Esophagus squamous epithelium (tissue), 5 donors: ENCODE measurements at places on chromosomes 1 and 21.

- no peak for DNase-seq
Observed at GRCh38 chr1:64435000-64435399, 34.9 kb upstream of the CACHD1 start.

- no peak for DNase-seq
Observed at GRCh38 chr1:22737374-22738068, 26.9 kb downstream of the EPHB2 start.

GRCh38 chr1:246843876-246844275 lies 87.9 kb downstream of the AHCTF1 start:
- no peak for DNase-seq

DNA sequence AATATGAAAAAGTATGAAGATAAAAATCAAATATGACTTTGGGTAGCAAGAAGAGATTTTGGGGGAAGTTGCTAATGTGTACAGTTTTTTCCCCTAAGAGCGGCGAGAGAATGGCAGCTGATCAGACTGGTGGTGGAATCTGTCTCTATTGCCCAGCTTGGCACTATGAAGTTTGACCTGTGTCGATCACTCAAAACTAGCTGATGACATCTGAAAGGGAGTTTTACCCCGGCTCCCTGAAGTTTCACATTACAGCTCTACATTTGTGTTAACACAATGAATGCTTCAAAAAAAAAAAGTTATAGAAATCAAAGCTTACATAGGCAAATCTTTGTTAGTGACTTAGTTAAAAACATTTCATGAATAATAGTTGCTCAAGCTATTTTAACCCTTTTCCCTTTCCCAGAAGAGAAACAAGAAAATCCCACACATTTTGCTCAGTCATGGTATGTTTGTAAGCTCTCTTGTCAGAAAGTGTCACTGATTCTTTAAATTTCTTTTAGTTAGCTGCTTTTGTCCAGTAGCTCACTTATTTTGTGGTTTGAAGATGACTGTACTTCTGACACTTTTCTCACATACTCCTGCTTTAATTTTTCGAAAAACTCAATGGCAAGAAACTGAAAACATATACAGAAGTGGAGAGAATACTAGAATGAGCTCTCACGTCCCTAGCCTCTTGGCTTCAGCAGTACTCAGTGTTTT lies 41.3 kb downstream of the DYRK1A start:
- no peak for DNase-seq

DNA sequence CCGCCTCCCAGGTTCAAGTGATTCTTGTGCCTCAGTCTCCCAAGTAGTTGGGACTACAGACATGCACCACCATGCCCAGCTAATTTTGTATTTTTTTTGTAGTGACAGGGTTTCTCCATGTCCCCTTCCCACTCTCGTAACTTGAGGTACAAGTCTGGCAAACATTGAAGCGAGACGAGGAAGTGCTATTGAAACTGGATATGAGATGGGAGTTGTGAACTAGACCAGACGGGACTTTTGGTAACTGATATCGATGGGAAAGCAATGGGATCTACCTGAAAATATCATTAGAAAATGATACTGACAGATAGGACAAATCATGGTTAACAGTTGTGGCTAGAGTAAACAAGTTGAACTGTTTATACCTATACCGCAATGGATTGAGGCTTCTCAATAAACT lies 95.2 kb upstream of the TRABD2B start:
- no peak for DNase-seq

GRCh38 chr21:14520535-14520934 lies 25.6 kb downstream of the SAMSN1 start:
- no peak for DNase-seq

DNA sequence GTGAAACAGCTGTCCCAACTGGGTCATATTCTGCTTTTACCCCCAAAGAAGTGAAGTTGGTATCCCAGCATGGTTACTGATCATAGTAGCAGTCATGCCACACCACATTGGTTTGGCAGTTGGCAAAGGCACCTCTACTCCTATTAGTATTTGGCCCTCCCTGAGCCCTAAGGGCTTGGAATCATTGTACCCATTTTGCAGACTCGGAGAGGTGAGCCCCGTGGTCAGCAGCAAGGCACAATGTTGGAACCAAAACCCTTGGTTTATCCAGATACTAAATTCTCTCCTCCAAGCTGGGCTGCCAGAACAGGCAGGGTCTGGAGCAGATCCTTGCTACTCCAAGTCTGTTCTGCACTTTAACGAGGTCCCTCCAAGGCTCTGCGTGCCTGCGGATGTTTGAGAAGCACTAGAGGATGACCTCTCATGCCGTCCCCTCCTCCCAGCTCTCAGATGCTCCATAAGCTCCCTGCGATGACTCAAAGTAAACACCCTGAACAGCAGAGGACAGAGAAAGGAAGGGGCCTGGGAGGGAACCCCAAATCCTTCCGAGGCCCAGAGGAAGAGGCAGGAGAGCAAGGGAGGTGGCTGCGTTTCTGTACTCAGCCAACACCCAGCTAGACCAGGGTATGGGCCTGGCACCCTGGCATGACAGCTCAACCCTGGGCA lies 89.3 kb downstream of the PAX7 start:
- DNase-seq = no peak

GRCh38 chr1:39788426-39788757 lies 273 bp downstream of the BMP8B start:
- no peak for DNase-seq

GRCh38 chr1:202016811-202017748 lies 6.7 kb downstream of the ELF3 start:
- no peak for DNase-seq

DNA sequence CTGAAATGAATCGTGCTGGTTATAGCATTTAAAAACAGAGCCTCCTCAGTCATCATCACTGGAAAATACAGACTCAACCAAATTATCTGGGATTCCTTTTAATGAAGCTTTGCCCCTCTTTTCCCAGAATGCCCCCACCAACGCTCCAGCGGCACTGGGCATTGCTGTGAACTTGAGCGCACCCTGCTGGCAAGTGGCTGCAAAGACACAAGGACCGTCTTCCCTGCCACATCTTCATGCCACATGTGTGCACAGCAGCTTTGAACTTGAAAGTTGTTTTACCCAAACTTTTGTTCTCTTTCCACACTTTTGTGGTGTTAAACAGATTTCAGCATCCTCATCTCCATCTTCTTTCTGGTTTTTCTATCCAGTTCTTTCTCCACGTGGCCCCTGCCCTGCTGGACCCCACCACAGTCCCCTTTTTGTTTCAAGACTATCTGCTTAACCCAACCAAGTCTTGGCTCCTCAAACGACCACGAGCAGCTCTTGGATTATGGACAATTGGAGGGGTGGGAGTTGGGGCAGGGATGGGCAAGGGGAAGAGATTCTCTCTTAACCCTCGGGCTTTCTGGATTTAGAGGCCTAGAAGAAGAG lies 12.8 kb upstream of the LMX1A start:
- no peak for DNase-seq

DNA sequence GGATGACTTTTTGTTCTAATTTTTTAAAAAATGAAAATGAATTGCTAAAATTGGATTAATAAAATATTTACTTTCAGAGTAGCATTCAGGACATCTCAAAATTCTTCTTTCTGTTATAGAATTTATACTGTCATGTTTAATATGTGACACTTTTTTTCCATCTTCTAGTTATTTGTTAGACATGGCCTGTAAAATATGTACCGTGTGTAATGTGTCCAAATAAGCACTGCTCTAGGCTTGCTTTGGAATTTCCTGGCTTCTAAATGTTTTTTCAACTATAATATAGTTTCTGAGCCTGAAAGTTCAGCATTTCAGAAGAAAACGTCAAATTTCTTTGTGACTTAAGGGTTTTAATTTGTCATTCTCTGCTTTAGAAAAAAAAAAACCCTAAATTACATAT lies 243.6 kb downstream of the DNM3 start:
- no peak for DNase-seq

GRCh38 chr1:184828369-184828717 lies 73.7 kb upstream of the EDEM3 start:
- no peak for DNase-seq

- DNase-seq = no peak
Observed at GRCh38 chr1:213714645-213715044, 273.1 kb upstream of the PROX1 start.

DNA sequence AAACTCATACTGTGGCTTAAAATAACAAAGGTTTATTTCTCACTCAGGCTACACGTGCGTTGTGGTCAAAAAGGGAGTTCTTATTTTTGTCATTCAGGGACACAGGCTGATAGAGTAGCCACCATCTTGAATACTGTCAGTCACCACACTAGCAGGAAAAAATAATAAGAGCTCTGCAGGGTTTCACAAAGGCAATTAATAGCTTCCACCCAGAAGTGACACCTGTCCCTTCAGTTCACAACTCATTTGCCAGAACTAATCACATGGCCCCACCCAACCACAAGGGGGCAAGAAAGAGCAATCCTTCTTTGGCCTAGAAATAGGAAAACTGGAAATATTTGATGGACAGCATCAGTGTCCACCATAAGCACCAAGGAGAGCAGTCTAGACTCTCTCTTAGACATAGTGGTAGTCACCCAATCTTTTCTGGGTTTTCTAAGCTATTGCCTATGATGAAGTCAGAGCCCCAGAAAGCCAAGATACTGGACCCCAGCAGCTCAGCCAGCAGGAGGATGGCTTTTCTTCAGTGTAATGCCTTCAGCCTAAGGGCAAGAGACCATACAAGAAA lies 8.2 kb downstream of the HAPLN2 start:
- DNase-seq = no peak

DNA sequence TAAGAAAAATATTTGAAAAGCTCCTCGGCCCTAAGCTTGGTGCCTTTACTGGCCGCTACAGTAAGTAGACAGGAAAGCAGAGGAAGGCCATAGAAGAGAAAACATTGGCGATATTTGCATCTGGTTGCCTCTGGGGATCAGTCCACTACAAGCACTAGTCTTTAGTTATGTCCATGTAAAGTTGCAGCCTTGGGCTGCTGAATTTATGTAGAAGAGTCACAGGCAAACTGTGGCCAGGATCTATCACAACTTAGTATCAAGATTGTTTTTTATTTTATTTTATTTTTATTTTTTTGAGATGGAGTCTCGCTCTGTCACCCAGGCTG lies 228.7 kb upstream of the CAMK1G start:
- DNase-seq = no peak

- no peak for DNase-seq
Observed at GRCh38 chr1:3638676-3639075, 11.2 kb downstream of the WRAP73 start.

DNA sequence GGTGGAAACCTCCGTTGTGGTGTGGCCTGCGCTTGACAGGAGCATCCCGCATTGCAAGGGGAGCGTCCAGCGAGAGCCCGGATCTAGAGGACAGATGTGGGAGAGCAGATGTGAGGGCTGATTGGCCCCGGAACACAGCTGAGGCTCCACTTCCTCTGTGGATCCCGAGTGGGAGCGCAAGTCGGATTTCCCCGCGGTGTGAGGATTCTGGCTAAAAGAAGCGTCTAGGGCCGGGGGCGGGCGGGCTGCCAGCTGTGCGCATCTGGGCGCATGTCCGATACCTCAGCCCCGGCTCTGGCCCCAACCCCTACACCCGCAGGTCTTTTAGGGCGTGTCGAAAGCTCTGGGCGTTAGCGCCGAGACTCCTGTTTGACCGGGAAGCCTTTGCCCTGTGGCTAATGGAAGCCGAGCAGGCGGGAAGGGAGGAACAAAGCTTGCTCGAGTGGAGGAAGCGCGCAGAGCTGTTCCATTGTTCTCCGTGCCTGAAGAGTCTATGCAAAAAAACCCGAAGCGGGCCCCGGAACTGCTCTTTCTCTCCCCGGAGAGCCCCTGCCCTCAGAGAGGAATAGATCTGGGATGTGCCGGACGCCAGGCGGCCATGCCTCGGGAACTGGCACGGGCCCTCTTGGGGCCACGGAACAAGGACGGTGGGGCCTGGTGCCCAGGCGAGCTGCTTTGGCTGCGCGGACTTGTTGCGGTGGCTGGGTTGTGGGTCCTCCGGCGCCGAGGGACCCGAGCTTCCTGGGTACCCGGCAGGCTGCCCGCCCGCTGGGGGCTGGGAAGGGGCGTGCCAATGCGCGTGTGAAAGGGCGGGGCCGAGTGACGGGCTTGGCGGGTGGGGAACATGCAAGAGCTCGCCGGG lies 111.1 kb downstream of the NAV1 start:
- no peak for DNase-seq

- DNase-seq = no peak
Observed at GRCh38 chr1:248853663-248854375, 5.1 kb downstream of the ZNF692 start.

- DNase-seq = no peak
Observed at GRCh38 chr1:180256341-180257027, 26.4 kb downstream of the LHX4 start.

GRCh38 chr1:182957902-182958395 lies 5.0 kb upstream of the SHCBP1L start:
- DNase-seq = no peak

- no peak for DNase-seq
Observed at GRCh38 chr1:248417854-248418253, 15.0 kb downstream of the OR2T1 start.

- DNase-seq = no peak
Observed at GRCh38 chr1:221188458-221188857, 309.2 kb downstream of the HLX start.

GRCh38 chr1:183291802-183292514 lies 105.9 kb downstream of the LAMC2 start:
- DNase-seq = no peak

- no peak for DNase-seq
Observed at GRCh38 chr21:46461909-46462308, 3.2 kb downstream of the DIP2A start.

DNA sequence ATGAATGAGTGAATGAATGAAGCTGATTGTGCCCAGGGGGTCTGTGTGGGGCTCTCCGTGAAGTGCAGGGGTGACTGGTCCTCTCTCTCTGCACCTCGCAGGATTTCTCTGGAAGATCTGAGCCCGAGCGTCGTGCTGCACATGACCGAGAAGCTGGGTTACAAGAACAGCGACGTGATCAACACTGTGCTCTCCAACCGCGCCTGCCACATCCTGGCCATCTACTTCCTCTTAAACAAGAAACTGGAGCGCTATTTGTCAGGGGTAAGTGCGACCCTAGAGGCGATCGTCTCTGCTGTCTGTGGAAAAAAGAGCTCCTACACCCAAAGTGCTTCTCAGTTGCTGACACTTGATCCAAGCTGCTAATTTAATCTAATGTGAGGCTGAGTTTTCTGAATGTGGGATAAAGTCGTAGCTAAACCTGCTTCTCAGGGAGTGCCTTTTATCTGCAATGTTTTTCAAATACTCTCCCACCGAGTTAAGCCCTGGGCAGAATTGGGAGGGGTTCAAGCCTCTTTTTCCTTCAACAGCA lies 101.7 kb downstream of the HUNK start:
- no peak for DNase-seq

DNA sequence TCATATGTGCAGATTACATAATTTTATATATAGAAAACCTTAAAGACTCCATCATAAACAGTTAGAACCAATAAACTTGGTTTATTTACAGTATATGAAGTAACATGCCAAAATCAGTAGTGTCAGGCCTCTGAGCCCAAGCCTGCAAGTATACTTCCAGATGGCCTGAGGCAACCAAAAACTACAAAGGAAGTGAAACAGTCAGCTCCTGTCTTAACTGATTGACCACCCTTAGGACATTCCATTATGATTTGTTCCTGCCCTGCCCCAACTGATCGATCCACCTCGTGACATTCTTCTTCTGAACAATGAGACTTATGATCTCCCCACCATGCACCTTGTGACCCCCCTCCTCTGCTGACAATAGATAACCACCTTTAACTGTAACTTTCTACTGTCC lies 630.3 kb downstream of the AMY1C start:
- no peak for DNase-seq
